LoVo (cell line): ENCODE measurements at places on chromosomes 4 and X.

- DNase-seq: no peak
Observed at GRCh38 chr4:85717351-85717750, 242.4 kb downstream of the ARHGAP24 start.

DNA sequence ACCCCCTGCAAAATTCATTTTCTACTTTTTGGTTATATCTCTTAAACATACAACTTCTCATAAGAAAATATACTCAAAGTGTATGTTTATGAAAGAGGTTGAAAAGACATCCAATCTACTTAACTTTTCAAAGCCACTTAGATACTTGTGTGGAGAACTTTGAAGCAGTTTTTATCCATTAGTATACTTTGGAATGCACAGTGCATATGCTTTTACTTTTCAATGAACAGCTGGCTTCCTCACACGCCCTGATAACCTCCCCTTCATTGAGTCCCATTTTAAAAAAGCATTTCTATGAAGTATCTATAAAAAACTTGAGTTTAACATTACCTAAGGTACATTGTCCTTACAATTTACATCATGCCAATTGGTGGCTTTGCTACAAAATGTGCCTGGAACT lies 73.8 kb downstream of the VEGFC start:
- no peak for DNase-seq

- DNase-seq: no peak
Observed at GRCh38 chrX:152899874-152900719, 2.2 kb downstream of the ZNF185 start.

GRCh38 chr4:44016570-44017421 lies 431.8 kb downstream of the KCTD8 start:
- peak; percentile 1 for DNase-seq

GRCh38 chr4:147194114-147194513 lies 248.4 kb upstream of the TTC29 start:
- peak; percentile 7 for DNase-seq

DNA sequence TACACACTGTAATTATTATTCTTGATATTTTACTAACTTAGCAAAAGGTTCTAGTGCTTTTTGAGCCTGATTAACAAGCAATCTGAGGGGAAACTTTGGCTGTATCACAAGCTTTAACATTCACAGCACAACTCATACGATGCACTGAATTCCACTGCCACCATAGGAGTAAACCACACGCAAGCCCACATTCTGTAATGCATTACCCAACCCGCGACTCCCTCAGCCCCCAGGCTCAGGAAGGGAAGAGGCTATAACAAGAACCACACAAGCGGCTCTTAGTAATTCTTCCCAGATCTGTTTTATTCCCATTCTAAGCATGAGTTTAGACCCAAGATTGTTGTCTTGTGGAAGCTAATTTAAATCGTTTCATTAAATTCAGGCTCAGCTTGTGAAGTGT lies 138.5 kb upstream of the TBL1X start:
- DNase-seq: no peak

- no peak for DNase-seq
Observed at GRCh38 chr4:24394041-24394440, 190.3 kb downstream of the DHX15 start.
